Thoracic aorta (tissue), 2 donors: ENCODE measurements at places on chromosomes 7 and 10.

GRCh38 chr10:119290301-119291048 lies 83.1 kb downstream of the GRK5 start:
- no peak for DNase-seq

- no peak for DNase-seq
Observed at GRCh38 chr10:129896136-129896859, 67.8 kb downstream of the EBF3 start.

DNA sequence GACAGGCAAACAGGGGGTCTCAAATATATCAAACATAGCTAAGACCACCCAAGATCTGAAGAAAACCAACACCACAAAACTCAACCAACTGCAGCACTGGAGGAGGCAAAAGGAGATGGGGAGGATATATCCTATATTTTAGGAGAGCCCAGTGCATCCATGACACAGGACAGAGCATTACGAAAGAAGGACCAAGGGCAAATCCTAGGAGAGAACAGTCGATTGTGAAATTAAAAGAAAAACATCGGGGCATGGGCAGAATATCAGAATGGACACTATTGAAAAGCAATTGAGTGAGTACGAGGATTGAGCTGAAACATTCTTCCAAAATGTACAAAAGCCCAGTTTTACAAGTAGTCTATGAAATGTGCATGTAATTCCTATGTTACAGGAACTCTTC lies 48.5 kb upstream of the DRGX start:
- no peak for DNase-seq

DNA sequence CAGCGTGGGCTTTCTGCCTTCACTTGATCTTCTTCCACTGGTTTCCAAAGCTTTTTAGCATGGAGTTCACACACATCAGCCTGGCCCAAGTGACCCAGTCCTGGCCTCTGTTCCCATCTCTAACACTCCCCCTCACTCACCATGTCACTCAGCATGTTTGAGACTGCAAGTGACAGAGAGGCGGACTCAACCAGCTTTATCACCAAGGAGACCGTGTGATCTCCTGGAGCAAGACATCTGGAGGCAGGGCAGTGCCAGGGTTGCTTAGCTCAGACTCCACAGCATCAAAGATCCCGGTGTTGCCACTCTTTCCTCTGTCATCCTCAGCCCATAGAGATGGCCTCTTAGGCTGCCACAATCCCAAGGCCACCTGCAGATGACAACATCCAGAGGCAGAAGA lies 39.4 kb downstream of the FAM241B start:
- DNase-seq, result no peak

DNA sequence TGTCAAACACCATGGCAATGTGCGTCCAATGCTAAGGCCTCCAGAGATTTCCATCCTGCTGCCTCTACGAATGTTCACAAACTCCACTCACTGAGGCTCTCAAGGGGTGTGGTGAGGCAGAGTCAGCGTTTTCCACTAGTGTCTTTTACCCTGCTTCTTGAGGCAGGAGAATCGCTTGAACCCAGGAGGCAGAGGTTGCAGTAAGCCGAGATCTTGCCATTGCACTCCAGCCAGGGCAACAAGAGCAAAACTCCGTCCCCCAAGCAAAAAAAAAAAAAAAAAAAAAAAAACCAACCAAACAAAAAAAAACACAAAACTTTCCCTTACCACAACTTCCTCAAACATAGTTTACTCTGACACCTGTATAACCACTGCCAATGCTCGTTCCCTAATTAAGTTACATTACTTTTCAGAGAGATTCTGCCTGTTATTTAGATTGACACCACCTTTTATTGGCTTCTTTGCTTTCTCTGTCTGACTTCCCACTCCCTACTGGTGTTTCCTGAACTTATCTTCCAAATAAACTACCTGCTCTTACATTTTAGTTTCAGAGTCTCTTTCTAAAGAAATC lies 102.1 kb upstream of the ZNF746 start:
- DNase-seq, result no peak

- DNase-seq, result no peak
Observed at GRCh38 chr7:80348223-80348622, 163.6 kb downstream of the GNAT3 start.

DNA sequence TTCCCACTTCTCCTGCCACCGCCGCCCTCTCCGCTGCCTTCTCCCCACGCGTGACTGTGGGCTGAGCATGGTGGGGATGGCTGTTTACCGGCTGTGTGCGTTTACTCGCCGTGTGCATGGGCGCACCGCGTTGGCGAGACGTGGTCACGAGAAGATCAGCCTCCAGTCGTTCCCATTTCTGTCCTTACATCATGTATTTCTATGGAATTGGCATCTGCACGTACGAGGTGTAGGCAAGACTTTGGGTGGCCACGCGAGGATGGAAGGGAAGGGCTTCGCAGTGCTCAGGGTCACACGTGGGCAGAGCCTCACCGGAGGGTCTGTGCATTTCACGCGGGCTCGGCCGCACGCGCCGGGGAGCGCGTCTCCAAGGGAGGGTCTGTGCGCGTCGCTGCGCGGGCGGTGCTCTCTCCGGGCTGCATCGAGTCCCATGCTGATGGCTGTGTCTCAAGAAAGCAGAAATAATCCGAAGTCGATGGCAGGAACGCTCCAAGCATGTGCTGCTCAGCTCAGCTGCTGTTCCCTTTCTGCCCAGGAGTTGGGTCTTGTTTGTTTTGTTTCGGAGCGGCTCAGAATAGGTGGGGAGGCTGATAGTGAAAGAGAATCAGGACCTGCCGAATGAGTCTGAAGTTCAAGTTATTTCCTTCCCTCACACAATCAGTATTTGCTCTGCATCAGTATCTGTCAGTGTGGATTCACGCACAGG lies 973 bp downstream of the CAMK1D start:
- DNase-seq, result no peak

GRCh38 chr10:77855404-77856155 lies 71.0 kb downstream of the DLG5 start:
- DNase-seq, result no peak

DNA sequence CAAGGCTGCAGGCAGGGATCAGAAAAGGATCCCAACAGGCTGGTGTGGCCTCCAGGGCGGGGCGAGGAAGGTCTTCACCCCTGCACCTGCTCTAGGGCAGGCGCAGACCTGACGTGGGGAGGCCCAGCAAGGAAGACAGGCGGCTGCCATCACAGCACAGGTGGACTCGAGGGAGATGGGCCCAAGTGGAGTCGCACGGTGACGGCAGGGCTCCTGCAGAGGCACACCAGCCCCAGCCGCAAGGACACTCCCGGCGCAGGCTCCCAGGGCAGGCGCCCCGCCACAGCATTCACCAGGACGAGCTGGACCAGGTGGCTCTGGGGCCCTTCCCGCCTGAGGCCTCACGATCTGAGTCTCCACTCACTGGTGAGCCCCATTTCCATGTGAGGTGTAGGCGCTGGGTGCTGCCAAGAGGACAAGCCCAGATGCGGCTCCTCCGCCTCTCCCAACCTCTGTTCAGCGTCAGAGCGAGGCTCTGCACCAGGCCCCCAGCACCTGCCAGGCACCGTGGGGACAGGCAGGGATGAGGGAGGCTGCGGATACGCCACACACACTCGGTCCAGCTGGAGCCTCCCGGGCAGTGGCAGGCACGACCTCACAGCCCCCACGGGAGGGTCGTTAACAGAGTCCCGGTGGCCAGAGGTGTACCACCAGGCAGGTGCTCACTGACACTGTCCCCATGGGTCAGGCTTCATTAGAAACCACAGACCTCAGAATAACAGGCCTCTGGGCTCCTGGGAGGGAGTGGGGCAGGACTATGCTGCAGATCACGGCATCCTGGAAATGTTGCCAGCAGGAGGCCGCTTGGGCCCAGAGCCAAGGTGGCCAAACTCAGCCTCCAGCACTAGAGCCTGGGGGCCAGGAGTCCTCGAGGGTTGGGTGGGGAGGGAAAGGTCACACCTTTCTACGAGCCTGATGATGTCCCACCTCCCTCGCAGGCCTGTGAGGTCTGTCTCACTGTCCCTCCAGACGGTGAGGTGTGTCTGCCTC lies 111.6 kb downstream of the MAD1L1 start:
- no peak for DNase-seq

DNA sequence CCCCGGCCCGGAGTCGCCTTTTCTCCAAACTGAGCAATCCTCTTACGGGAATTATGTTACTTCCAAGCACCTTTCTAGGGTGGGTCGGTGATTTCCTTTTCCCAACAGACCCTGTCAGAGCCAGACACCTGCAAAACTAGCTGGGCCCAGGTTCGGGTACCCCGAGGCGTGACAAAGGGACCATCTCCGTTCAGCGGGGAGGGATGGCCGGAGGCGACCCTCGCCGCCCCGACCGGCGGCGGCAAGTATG lies 445 bp downstream of the PPA1 start:
- DNase-seq, result no peak

DNA sequence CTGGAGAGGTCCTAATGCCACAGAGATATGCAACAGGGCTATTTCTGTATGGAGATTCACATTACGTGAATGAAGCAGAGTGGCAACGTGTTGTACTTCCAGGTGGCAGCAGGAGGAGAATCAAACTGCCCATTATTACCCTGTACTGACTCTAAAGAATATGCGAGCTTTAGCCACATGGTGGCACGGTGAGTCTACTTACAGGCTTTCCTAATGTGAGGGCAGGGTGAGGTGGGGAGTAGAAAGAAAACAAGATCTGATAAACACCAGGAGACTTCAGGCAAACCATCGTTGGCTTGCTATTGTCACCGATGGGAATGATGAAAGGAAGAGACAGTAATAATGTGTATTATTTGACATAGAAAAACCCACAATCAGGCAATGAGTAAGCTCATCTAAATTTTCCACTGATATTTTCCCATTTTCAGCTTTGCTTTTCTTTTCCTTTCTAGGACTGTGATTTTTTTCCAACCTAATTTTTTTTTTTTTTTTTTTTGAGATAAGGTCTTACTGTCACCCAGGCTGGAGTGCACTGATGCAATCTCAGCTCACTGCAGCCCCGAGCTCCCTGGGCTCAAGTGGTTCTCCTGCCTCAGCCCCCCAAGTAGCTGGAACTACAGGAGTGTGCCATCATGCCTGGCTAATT lies 164.3 kb downstream of the BTAF1 start:
- DNase-seq, result peak; percentile 38

- DNase-seq, result no peak
Observed at GRCh38 chr7:100968031-100968430, 1.3 kb upstream of the MUC12 start.
